ENCODE measurements at places on chromosomes 1 and 21. TPM values are rescaled to one million over a fixed set of nuclear protein-coding genes. Genes with fewer than 3 reads are reported as not detected.

The SPRTN gene
- 16.0 TPM for total RNA-seq

The ARF1 gene
- 303 TPM for total RNA-seq

The MAP3K21 gene
- total RNA-seq, result 20.5 TPM

The VTCN1 gene
- total RNA-seq, result not detected

The SLC6A9 gene
- 29.1 TPM for total RNA-seq

The PWP2 gene
- total RNA-seq, result 19.9 TPM

The ADAM30 gene
- not detected for total RNA-seq

The CHODL gene
- total RNA-seq, result 0.64 TPM

The HHAT gene
- total RNA-seq, result 2.2 TPM
